ENCODE measurements at places on chromosomes 11 and 22. TPM values are rescaled to one million over a fixed set of nuclear protein-coding genes. Genes with fewer than 3 reads are reported as not detected.

The BCO2 gene
- total RNA-seq, result 3.2 TPM

The SEPTIN5 gene
- total RNA-seq, result 0.33 TPM

The HTR3B gene
- not detected for total RNA-seq

The CABP4 gene
- 5.6 TPM for total RNA-seq

The CFAP300 gene
- not detected for total RNA-seq

The LRRC55 gene
- not detected for total RNA-seq

The C11orf58 gene
- total RNA-seq, result 142 TPM

The OR2D2 gene
- total RNA-seq, result not detected

The E2F8 gene
- 0.26 TPM for total RNA-seq

The MS4A4A gene
- not detected for total RNA-seq

The DLG2 gene
- total RNA-seq, result 2.4 TPM

The LMO2 gene
- 2.2 TPM for total RNA-seq

GRCh38 chr11:123454060-123454651, 24.1 kb downstream of the GRAMD1B start:
- H3K4me1 ChIP-seq, result peaks cover 39% of the 10 kb centered on the region
- no peak overlapping the region for H3K4me3 ChIP-seq
- no peaks in the 10 kb centered on the region for H3K27me3 ChIP-seq

DNA sequence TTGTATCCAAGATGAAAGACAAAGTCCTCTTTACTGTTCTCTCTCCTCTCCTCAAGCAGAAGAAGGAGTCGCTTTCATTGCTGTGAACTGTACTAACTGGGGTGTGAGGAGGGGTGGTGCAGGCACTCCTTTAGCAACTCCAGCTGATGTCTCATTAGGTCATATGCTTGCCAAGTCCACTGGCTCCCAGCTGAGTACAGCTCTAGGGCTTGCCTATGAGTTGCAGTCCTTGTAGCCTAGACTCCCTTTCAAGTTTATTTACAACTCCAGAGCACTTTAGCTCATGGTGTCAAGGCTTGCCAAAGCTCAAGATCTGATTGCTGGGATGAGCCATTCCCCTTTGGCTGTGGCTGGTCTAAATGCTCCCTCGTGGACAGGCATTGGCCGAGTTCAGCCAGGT, 55.1 kb upstream of the PDGFD start:
- H3K36me3 ChIP-seq, result no peaks in the 10 kb centered on the region
- H3K4me3 ChIP-seq, result no peak overlapping the region
- H3K27ac ChIP-seq, result no peak overlapping the region
- no peaks in the 10 kb centered on the region for H3K4me1 ChIP-seq
- no peak for DNase-seq
- no peaks in the 10 kb centered on the region for H3K27me3 ChIP-seq

GRCh38 chr11:67288198-67288451, 978 bp upstream of the ANKRD13D start:
- no peak for DNase-seq
- peaks cover 23% of the 10 kb centered on the region for H3K4me1 ChIP-seq
- H3K36me3 ChIP-seq, result peaks cover 21% of the 10 kb centered on the region
- peak overlapping the region; percentile 63 for H3K4me3 ChIP-seq

DNA sequence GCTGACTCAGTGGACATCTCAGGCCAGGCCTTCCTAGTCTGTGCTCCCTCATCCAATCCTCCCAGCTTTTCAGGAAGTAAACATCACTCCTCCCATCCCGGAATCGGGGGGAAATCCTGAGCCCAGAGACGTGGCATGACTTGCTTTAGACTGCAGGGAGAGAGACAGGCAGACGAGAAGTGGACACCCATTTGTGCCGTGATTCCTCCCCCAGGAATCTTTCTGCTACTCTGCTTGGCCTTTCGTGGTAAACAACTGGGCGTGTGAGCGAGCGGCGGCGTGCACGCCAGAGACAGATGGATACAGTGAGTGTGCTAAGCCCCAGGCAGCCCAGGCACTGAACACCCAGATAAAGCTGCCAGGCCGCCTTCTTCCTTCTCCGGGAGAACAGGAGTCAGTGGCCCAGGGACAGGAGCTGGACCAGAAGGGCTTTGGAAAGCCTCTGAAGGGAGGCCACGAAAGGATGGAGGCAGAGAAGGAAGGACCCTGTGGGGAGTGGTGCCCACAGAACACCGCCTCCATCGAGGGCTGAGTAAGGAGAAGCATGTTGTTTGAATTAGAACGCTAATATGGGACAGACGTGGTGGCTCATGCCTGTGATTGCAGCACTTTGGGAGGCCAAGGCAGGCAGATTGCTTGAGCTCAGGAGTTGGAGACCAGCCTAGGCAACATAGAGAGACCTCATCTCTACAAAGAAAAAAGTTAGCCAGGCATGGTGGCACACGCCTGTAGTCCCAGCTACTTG, 53.0 kb upstream of the PRR5 start:
- peaks cover 3% of the 10 kb centered on the region for H3K4me1 ChIP-seq
- H3K27ac ChIP-seq, result no peak overlapping the region
- H3K27me3 ChIP-seq, result no peaks in the 10 kb centered on the region
- no peaks in the 10 kb centered on the region for H3K36me3 ChIP-seq

- no peak for DNase-seq
- no peak overlapping the region for H3K4me3 ChIP-seq
- no peak overlapping the region for H3K27ac ChIP-seq
Observed at GRCh38 chr11:44301564-44302271, 8.2 kb downstream of the ALX4 start.

- H3K27me3 ChIP-seq, result no peaks in the 10 kb centered on the region
- H3K4me3 ChIP-seq, result no peak overlapping the region
- H3K36me3 ChIP-seq, result no peaks in the 10 kb centered on the region
- DNase-seq, result no peak
Observed at GRCh38 chr11:34928960-34929680, 12.7 kb downstream of the PDHX start.

DNA sequence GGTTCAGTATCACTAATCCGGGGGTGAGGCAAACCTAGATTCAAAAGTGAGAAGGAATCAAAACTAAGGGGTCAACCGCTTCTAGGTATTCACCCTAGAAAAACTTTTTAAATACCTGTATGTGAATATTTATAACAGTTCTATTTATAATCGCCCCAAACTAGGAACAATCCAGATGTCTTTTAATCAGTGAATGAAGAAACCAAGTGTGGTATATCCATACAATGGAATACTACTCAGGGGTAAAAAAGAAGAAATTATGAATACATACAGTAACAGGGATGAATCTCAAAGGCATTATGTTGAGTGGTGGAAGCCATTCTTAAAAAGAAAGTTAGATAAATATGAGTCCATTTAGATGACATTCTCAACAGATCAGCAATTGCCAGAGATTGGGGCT, 178.0 kb upstream of the BLID start:
- H3K27me3 ChIP-seq, result no peaks in the 10 kb centered on the region
- H3K4me3 ChIP-seq, result no peak overlapping the region
- no peaks in the 10 kb centered on the region for H3K36me3 ChIP-seq
- no peak overlapping the region for H3K27ac ChIP-seq

DNA sequence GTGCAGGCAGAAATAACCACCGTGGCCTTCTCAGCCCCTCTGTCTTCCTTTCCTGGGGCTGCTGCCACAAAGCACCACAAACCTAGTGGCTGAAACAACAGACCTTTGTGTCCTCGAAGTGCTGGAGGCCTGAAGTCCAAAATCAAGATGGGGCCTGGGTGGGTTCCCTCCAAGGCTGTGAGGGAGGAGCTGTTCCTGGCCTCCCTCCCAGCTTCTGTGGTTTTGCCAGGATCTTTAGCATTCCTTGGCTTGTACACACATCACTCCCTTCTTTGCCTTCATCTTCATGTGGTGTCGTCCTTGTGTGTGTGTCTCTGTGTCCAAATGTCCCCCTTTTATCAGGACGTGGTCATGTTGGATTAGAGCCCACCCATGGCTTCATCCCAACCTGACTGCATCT, 29.0 kb upstream of the PARVG start:
- DNase-seq, result no peak
- H3K36me3 ChIP-seq, result no peaks in the 10 kb centered on the region
- H3K4me3 ChIP-seq, result no peak overlapping the region
- peaks cover 4% of the 10 kb centered on the region for H3K4me1 ChIP-seq
- no peak overlapping the region for H3K27ac ChIP-seq

- H3K36me3 ChIP-seq, result no peaks in the 10 kb centered on the region
- peaks cover 17% of the 10 kb centered on the region for H3K27me3 ChIP-seq
- H3K4me1 ChIP-seq, result no peaks in the 10 kb centered on the region
- no peak overlapping the region for H3K27ac ChIP-seq
Observed at GRCh38 chr11:128929991-128930390, 12.7 kb downstream of the TP53AIP1 start.

DNA sequence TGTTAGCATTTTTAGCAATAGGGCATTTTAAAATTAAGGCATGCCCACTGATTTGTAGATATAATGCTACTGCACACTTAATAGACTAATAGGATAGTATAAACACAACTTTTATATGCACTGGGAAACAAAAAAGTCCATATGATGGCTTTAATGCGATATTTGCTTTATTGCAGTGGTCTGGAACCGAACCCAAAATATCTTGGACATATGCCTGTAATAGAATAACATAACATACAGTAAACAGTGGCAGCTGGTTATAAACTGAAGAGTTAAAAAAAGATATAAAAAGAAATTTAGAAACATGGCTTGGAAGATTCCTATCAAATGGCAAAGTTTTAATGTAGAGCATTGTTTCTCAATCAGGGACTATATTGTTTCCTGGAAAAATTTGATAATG, 111.9 kb downstream of the KIF18A start:
- no peaks in the 10 kb centered on the region for H3K27me3 ChIP-seq
- no peak for DNase-seq
- no peaks in the 10 kb centered on the region for H3K36me3 ChIP-seq

- H3K4me3 ChIP-seq, result no peak overlapping the region
- H3K27me3 ChIP-seq, result peaks cover 16% of the 10 kb centered on the region
- no peak for DNase-seq
- no peaks in the 10 kb centered on the region for H3K36me3 ChIP-seq
Observed at GRCh38 chr22:22080270-22080669, 97.7 kb upstream of the TOP3B start.

DNA sequence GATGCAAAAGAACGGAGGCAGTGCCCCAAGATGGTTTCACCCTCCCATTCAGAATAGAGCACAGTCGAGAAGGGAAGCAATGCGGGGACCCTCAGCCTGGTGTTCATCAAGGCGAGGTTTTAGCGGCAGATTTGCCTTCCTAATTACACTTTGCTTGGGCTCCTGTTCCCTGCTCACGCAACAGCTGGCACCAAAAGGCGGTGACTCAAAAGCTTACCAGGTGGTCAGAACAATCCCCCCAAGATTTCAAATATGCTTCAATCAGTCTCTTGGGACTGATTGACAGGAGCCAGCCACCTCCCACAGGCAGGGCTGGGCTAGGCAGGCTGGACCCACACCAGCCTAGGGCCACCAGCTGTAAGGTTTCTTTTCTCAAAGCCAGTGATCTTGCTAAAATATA, 14.2 kb downstream of the IGSF9B start:
- H3K27me3 ChIP-seq, result peaks cover 14% of the 10 kb centered on the region
- H3K4me1 ChIP-seq, result peaks cover 32% of the 10 kb centered on the region
- DNase-seq, result no peak
- peaks cover 8% of the 10 kb centered on the region for H3K36me3 ChIP-seq

DNA sequence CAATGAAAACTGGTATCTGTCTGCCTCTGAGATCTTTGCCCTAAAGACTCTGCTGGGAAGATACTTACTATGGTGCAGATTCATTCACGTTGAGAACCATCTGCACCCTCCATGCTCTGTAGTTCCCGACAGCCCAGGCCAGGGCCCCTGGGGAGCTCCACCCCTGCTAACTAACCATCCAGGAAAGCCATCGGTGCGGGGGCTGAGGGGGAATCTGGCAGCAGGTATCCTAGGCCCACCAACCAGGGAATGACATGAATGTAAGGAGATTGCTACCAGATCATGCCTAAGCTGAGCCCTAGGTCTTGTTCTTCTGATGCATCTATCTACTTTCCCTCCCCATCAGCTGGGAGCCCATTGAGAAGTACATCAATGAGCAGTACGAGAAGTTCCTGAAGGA, 11.3 kb upstream of the WBP2NL start:
- no peak overlapping the region for H3K4me3 ChIP-seq
- no peak overlapping the region for H3K27ac ChIP-seq
- no peak for DNase-seq
- no peaks in the 10 kb centered on the region for H3K4me1 ChIP-seq

DNA sequence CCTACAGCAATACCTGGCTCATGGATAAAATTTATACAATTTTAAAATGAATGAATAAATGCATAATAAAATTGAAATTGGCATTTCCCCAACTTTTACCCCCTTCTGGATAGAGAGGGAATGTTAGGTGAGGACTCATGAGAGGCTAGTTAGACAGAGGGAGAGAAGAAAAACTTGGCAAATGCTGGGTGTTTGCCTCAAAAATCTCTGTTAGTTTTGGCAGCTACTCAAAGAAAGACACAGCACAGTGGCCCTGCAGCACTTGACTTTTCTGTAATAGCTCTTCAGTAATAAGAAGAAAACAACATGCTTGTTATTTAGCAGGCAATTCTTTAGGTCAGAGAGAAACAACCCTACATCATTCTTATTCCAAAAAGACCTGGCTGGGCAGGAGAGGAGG, 20.7 kb upstream of the IZUMO1R start:
- H3K4me1 ChIP-seq, result no peaks in the 10 kb centered on the region
- no peak overlapping the region for H3K4me3 ChIP-seq
- DNase-seq, result no peak
- H3K27ac ChIP-seq, result no peak overlapping the region

- H3K27ac ChIP-seq, result peak overlapping the region; percentile 86
- no peaks in the 10 kb centered on the region for H3K36me3 ChIP-seq
- no peaks in the 10 kb centered on the region for H3K27me3 ChIP-seq
- peak overlapping the region; percentile 44 for H3K4me3 ChIP-seq
- peaks cover 11% of the 10 kb centered on the region for H3K4me1 ChIP-seq
- no peak for DNase-seq
Observed at GRCh38 chr11:111603611-111604130, 1.4 kb downstream of the SIK2 start.

DNA sequence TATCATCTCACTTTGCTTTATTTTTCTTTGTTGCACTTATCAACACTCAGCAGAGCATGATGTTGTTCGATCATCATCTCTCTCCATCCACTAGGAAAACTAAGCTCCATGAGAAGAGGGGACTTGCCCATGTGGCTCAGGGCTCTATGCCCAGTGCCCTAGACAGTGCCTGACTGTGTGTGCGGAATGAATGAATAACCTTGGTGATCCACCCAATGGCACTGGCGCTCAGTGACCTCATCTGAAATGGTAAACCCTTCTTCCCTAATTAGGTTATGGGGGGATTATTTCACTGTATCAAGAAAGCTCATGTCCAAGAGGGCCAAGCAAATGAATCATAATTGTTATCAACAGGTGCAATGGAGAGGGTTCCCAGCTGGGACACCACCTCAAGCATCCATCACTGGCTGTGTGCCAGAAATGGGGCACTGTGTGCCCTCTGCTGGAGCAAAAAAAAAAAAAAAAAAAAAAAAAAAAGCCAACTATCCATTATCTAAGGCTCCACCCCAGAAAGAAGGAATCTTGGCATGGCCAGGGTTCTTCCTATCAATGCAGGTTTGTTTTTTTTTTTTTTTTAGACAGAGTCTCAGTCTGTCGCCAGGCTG, 172.6 kb downstream of the LARGE1 start:
- no peak overlapping the region for H3K27ac ChIP-seq
- no peak overlapping the region for H3K4me3 ChIP-seq
- H3K27me3 ChIP-seq, result no peaks in the 10 kb centered on the region
- no peak for DNase-seq

- H3K4me3 ChIP-seq, result no peak overlapping the region
- H3K36me3 ChIP-seq, result no peaks in the 10 kb centered on the region
- no peak overlapping the region for H3K27ac ChIP-seq
- H3K27me3 ChIP-seq, result no peaks in the 10 kb centered on the region
- H3K4me1 ChIP-seq, result no peaks in the 10 kb centered on the region
- DNase-seq, result no peak
Observed at GRCh38 chr11:106424111-106424510, 346.6 kb downstream of the AASDHPPT start.
